ENCODE measurements at places on chromosomes 2 and 18.

DNA sequence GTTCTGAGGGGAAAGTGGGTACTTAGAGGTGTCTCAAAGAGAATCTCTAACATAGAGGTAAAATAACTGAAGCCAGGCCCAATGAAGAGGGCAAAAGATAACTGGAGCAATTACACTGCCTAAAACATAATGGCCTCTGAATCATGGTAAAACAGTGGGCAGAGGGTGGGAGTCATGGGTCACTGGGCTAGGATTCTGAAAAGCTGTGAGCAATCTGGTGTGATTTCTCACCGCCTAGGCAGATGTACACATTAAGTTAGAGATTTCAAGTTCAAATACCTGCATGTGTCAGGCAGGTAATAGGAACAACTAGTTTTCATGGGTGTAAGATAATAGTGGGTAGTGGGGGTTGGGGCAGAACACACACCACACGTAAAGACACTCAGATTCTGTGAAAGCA lies 45.6 kb downstream of the INSIG2 start:
- no peak for DNase-seq

GRCh38 chr2:12199491-12200211 lies 453.2 kb downstream of the LPIN1 start:
- no peak for DNase-seq

GRCh38 chr18:26097563-26097962 lies 7.2 kb upstream of the SS18 start:
- no peak for DNase-seq

DNA sequence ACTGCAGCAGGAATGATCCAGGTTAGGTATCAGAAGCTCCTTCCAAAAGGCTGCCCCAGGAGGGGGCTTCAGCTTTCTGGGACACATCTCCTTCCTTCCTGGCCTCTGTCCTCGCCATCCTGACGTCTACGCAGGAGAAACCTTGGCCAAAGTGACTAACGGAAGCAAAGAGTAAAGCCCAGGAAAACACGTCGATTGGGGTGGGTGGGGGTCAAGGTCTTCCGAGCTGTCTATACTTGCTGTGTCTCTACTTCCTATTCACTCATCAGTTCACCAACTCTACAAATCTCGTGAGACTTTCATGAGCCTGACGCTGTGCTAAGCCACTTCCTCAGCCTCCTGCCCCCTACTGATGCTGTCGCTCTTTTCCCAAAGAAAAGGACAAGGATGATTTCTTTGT lies 212.6 kb downstream of the TNS1 start:
- DNase-seq = no peak

DNA sequence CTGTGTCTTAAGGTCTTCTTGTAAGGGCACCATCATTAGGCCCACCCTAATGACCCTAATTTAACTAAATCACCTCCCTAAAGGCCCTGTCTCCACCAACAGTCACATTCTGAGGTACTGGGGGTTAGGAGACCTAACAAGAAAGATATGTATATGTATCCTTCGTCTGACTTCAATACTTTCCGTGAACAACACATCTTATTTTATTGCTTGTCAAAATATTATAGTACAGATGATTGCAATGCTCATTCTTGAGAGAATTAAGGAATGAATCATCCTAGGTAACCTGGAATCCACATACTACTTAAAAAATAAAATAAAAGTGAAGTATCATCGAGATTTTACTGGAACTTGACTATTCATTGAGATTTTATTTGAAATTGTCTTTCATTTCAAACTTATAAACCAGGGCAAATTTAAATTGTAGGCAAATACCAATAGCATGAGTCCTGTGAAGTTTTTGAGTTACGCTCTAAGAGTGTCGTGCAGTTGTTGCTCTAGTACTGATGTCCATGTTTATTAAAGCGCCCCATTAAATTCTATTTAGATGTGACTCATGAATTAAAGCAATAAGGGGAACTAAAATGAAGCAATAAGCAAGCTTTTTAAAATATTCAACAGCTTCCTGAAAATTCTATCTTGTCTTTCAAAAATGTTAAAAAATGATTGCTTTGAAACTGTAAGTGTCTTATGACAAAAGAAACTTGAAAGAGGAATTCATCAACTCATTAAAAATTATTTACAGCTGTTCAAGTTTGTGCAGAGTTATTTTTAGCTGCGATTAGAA lies 40.0 kb downstream of the CCDC102B start:
- DNase-seq = no peak

Measured in NCI-H1417 (cell line).